ENCODE measurements at places on chromosomes 6 and 20.

DNA sequence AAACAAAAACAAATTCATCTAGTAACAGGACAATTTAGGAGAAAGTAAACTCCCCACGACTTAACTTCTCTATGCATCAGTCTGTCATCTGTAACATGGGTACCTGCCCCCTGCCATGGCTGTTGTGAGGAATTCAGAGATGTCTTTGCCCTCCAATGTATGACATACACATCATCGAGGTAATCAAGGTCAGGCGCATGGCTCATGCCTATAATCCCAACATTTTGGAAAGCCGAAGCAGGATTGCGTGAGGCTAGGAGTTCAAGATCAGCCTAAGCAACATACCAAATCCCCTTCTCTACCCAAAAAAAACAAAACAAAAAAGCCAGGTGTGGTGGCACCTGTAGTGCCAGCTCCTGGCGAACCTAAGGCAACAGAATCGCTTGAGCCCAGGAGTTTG, 9.0 kb downstream of the EEF1A1 start:
- peak; percentile 19 for DNase-seq

DNA sequence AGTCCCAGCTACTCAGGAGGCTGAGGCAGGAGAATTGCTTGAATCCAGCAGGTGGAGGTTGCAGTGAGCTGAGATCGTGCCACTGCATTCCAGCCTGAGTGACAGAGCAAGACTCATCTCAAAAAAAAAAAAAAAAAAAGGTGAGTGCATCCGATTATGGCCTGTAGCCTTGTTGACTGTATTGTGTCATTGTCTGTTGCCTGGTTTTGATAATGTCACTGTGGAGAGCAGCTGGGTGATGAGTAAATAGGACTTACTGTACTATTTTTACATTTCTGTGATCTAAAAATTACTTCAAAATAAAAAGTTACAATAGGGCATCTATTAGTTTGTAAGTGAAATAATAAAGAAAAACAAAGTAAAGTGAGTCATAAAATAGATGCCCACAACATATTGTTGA, 134.1 kb upstream of the SALL4 start:
- DNase-seq, result no peak

GRCh38 chr6:148965287-148965686, 218.5 kb downstream of the UST start:
- no peak for DNase-seq

DNA sequence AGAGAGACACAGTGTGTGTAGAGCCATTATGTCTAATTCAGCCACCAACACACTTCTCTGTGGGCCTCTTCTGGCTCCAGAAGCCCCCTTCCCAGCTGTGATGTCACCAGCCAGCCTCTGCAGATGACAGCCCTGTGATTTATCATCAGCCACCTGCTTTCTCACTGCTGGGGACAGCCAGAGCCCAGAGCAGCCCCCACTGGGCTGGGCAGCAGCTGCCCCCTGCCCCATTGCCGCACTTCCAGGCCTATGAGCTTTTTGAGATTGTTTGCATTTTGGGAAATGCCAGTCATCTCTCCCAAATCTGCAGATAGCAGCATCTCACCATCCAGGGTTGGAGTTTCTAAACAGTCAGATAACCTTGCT, 21.9 kb upstream of the STX16 start:
- DNase-seq, result no peak

GRCh38 chr20:1672728-1673127, 15.1 kb upstream of the SIRPG start:
- no peak for DNase-seq

DNA sequence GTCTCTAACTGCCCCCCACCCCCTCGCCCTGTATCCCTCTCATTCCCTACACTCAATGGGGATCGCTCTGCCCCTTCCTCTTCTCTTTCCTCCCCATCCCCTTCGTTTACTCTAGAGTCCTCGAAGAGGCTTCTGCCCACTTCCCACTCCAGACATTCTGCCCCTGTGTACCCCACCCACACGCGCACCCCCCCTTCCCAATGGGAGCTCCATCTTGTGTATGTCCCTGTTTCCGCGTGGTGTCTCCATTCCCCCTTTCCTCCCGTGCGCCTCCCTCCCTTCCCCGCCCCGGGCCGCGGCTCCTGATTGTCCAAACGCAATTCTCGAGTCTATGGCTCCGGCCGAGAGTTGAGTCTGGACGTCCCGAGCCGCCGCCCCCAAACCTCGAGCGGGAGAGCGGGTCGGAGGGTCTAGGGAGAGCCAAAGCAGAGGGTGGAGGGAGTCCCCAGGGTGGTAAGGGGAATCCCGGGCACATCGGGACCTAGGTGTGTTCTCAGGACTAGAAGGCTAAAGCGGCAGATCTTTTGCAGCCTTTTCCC, 679 bp upstream of the RING1 start:
- no peak for DNase-seq

DNA sequence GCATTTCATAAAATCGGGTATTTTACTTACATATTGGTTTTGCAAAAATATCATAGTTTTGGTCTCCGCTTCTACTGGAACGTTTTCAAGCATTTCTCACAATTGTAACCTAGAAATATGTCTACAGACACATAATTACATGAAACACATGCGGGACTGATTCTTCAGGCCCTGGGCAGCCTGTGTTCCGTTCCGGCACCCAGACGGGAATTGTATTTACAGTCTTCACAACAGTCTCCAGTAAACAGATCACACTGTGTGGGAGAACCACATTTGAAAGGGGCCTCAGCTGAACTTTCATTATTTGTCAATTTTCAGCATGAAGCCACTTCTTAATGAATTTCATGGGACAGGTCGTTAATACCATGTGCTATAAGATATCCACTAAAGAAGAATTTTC, 196.9 kb downstream of the DST start:
- no peak for DNase-seq

GRCh38 chr20:45994761-45995493, 13.8 kb upstream of the MMP9 start:
- no peak for DNase-seq

- no peak for DNase-seq
These were observed 101.4 kb downstream of the PERP start for GRCh38 chr6:138005846-138006245.

GRCh38 chr6:75611011-75611701, 9.5 kb downstream of the SENP6 start:
- no peak for DNase-seq

DNA sequence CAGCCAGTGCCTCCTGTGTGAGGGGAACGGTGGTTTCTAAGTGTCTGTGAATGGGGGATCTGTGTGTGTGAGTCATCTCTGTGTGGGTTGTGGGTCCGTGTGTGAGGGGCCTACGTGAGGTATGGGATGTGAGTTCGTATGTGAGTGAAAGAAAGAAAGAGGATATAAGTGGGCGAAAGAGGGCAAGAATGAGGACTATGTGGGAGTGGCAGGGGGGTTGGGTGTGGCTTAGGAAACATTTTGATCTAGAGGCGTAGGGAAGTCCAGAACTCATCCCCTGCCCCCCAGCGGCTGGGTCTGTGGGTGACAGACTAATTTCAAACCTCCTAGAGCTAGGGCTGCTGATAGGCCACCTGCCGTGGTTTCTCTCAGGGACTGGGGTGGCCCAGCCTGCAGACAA, 35.5 kb downstream of the DHX35 start:
- peak; percentile 11 for DNase-seq

Measured in KBM-7 (cell line).